NCI-H526 (cell line): ENCODE measurements at places on chromosomes 5 and 9.

DNA sequence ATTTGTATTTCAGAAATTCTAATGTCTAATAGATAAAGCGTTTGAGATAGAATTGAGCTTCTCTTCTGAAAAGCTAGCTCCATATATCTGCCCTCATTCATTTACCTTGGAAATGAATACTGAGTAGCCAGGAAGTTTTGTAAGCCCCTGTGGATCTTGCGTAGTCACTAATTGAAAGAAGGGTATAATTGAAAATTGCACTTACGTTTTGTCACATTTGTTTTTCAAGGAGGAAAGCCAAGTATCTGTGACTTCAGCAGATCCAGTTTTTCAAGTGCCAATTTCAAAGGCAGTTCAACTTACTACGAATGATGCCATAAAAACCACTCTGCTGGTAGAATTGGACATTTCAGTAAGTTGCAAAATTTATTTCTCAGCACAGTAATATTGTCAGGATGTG, 14.0 kb downstream of the MTRR start:
- DNase-seq, result no peak

- no peak for DNase-seq
Observed at GRCh38 chr9:80649001-80649420, 1040.3 kb downstream of the TLE1 start.

DNA sequence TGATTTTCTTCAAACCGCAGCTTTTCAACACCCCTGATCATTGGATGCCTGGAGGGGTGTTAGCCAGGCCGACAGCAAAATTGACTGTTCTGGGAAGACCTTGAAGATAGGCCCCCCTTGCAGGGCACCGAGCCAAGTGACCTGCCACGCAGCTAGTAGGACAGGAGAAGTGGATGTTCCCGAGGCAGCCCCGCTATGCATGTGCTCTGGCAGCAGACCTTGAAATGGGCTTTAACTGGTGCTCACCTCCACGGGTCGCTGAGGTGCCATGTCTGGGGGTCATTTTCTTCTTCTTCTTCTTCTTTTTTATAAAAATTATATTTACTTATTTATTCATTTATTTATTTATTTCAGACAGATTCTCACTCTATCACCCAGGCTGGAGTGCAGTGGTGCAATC, 12.6 kb downstream of the FGF18 start:
- no peak for DNase-seq

DNA sequence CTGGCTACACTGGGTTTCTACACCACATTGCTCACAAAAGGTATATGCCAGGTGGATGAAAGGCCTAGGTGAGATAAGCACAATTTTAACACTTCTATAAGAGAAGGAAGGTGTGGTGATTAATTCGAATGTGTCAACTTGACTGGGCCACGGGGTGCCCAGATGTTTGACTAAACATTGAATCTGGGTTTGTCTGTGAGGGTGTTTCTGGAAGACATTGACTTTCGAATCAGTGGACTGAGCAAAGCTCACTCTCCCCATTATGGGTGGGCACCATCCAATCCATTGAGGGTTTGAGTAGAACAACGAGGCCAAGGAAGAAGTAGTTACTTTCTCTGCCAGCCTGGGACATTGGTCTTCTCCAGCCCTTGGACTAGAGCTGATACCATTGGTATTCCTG, 78.2 kb upstream of the COL5A1 start:
- DNase-seq, result no peak

- DNase-seq, result no peak
Observed at GRCh38 chr5:160641405-160641804, 210.6 kb downstream of the ATP10B start.

DNA sequence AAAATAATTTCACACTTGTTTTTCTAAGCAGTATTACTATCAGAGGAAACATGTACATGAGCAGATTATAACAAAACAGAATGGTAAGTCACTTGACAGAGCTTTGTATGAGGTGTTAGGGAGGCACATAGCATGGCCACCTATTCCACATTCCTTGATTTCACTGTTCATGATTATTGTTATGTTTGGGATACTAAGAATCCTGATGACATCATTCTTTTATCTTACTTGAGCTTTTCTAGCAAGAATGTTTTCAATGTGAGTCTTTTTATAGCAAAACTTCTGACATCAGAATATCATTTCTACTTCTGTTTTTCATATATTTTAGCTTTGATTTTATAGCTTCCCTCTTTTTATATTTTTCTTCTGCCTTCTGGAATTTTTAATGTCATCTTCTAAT, 208.2 kb downstream of the DMRTA1 start:
- DNase-seq, result no peak

GRCh38 chr5:154945695-154946301, 4.9 kb downstream of the MRPL22 start:
- DNase-seq, result peak; percentile 29

GRCh38 chr5:125199968-125200865, 453.8 kb upstream of the ZNF608 start:
- no peak for DNase-seq
